ENCODE measurements at places on chromosomes 4 and X.
A peak's percentile ranks its signal among the peaks of the same experiment; 100 is the strongest.

- no peak for DNase-seq
Measured at GRCh38 chr4:79604152-79604551, 196.1 kb upstream of the GK2 start.

DNA sequence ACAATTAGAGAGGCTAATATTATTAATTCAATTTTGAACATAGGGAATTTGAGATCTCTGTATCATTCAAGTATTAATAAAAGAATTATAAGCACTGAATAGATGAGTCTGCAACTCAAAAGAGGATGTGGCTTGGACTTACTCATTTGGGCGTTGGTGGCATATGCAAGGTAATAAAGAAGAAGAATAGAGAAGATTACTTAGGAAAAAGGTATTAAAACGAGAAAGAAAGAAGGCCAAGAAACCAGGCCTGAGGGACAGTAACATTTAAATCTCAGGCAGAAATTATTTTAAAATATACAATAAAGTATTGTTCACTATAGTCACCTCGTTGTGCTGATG lies 383.0 kb upstream of the INTU start:
- no peak for DNase-seq

- no peak for DNase-seq
Measured at GRCh38 chrX:133493366-133493765, 78.1 kb upstream of the GPC4 start.

DNA sequence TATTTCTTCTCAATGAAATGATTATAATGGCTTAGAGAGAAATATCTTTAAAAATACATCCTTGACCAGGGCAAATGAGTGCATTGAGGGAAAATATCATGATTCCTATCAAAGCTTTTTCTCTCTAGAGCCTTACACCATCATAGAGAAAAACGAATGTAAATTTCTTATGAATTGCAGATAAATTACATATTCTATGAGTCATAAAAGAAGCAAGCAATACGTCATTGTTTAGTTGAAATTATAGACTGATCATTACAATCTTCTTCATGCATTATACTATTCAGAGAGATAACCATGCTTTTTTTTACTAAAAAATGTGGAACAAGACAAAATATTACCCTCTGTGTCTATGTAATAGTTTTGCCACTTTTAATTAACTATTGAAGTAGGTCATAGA lies 100.9 kb upstream of the RXFP1 start:
- no peak for DNase-seq

DNA sequence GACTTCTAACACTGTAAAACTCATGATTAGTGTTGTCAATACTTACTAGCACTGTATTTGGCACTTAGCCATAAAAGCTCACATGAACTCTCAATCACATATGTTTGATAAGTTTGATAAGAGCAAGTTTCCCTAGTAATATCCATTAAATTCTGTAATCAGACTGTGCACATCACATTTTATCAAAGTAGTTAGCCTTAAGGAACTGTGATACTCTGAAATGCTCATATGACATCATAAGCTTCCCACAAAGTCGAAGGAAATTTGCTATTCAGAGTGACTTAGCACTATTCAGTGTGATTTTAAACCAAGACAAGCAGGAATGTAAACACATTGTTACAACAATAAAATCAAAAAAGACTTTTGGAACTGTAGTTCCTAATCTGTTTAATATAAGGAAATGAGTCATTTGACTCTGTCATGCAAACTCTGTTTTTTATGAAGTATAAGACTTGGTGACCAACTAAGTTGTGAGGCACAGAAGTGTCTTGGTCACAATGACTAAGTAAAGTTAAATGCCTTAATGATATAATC lies 6.7 kb downstream of the SLC7A11 start:
- DNase-seq: no peak

DNA sequence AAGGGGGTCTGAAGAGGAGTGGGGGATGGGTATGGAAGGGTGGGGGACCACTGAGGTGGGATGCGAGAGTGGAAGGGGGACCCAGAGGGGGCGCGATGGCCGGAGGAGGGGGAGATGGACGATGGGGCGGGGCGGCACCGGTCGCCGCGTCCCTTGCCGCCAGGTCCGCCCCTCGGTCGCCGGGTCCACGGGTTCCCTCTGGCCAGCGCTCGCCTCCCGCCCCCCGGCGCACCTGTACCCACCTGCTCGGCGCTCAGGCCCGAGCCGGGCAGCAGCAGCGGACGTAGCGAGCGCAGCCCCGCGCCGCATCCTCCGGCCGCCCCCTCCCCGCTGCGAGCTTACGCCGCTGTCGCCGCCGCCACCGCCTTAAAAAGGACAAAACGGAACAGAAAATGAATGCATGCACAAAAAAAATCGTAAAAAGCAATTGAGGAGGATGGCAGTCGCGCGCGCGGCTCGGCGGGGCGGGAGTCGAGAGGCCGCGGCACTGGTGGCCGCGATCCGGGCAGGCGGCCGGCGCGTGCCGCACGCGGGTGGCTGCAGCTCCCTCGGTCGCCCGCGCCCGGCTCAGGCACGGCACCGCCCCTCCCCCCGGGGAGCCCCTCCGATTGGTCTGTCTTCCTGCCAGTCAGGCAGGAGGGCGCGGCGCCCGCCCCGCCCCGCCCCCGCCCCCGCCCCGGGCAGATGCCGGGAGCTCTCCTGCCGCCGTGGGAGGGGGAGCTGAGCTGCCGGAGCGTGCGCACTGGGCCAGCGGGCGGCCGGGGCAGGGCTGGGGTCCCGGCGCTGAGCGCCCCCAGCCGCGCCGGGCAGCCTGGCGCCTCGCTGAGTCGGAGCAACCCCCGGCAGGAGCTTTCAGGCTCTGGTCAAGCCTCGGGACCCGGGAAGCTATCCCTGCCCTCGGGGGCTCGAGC lies at the start of gene JAKMIP1:
Gene JAKMIP1 (minus strand): TSS at position 539 of the 911 bp plus-strand sequence. CDS start 87,699 bp downstream, outside the sequence.
- DNase-seq: peak; percentile 74

DNA sequence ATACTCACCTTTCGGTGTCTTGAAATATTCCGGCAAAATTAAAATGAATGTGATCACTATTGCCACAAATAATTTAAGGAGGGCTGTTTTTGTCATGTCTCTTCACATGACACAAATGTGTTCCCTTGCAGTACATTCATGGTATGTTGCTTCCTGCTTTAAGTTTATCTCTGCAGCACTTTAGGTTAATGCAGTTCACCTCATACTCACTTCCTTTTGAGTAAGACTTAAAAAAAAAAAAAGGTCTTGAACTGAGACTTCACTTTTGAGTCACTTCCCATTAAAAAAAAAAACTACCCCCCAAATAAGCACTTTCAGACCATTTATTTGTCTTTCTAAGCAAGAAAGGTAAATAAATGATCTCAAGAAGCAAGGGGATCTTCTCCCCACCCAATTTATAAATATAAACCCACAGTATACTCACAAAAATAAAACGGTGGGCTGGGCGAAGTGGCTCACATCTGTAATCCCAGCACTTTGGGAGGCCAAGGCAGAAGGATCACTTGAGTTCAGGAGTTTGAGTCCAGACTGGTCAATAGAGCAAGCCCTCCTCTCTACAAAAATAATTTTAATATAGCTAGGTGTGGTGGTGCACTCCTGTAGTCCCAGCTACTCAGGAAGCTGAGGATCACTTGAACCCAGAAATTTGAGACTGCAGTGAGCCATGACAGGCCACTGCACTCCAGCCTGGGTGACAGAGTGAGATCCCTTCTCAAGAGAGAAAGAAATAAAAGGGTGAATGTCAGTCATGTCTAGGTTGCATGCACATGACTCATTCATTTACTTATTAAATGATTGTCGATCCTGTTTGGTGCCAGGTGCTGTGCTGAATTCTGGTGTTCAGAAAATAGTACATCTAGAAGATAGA lies at the start of gene TMEM156:
Gene TMEM156 (minus strand): TSS at position 192 of the 868 bp plus-strand sequence. CDS start 96 bp downstream, at position 96.
- no peak for DNase-seq

DNA sequence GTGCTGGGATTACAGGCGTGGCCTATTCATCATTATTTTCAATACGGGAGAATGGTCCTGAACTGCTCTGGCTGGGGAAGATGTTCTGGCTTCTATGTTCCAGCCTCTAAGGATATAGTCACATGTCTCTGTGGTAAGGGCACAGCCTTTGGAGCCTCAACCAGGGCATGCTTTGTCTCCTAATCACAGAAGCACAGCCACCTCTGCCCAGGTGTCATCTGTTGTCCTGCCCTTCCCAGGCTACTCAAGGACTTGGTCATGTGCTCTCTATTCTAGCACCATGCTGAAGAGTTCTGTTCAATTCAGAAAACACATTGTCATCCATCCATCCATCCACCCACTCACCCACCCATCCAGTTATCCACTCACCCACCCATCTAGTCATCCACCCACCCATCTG lies 29.5 kb downstream of the ASMTL start:
- DNase-seq: no peak

DNA sequence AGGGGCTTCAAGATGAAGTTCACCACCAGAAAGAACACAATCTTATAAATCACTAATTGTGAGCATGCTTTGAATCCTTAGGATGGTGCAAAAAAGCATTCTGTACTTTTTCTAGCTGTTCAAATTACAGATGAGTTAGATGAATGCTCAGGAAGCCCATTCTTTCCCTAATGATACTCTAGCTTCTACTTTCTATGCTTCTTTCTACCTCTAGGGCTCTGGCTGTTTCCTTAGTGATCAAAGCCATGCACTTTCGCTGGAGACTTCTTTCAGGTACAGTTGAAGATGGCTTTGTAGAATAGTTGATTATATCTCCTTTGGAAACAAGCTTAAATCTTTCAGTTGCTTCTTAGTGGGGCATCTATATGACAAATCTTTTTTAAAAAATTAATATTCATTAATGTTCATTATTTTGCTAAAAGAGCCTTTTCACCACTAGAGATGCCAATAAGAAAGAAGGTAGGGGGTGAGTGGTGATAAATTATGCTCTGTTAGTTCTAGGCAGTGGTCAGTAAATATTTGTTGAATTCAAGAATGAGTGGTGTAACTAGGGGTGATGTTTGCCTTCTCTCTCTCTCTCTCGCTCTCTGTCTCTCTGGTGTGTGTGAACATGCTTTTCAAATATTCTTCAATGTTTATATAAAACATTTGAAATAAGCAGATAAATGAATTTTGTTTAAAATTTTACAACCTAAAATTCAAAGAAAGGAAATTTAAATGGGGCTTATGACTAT lies 169.4 kb downstream of the GLUD2 start:
- DNase-seq: no peak

GRCh38 chr4:101707596-101707995 lies 82.9 kb upstream of the BANK1 start:
- DNase-seq: no peak

- no peak for DNase-seq
Measured at GRCh38 chrX:38803243-38803587, 2.0 kb downstream of the MID1IP1 start.

DNA sequence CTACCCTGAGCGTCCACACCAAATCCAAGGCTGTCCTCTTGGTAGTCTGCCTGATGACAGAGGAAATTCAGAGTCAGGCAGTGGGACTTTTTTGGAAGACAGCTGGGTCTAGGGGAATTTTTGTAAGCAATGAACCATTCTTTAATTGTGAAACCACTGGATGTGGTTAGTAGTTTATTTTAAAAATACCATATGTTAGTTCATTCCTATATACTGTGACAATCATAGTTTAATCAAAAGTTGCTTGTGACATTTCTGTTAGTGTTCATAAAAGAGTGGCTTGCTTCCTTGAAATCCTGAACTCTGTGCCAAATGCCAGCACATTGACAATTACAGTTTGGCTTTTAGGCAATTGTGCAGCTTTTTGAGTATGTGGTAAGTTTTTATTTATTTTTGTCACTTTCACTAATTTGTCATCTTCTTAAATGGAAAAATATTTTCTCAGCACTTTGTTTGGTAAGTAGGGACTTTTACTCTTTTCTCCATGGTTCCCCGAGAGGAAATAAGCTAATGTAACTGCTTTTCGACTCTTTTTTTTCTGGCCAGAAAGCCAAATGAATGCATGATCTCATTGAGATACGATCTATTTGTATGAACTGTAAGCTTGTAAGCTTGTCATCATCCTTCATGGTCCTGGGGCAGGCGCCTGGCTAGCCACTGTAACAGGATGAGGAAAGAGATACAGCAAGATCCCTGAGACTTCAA lies 72.6 kb upstream of the SLC4A4 start:
- no peak for DNase-seq

GRCh38 chrX:103215425-103215991 lies 600 bp downstream of the BEX4 start:
- DNase-seq: peak; percentile 9

DNA sequence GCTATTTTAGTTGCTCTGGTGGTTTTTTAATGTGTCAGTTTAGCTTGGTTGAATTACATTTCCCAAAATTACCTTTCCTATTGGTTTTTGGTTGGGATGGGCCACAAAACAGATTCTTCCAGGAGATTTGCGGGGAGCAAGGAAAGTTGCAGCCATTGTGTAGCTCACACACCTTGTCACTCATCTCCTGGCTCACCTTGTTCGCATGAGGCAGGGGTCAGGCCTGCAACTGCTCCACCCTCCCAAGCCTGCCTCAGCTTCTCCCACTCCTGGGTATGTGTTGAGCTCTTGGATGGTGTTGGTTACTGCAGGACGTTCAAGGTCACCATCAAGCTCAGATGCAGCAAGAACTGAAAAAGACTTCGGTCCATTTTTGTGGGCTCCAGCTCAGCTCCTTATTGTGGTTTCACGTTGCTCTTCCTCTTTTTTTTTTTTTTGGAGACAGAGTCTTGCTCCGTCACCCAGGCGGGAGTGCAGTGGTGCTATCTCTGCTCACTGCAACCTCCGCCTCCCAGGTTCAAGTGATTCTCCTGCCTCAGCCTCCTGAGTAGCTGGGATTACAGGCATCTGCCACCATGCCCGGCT lies 95.6 kb upstream of the METTL14 start:
- DNase-seq: no peak

GRCh38 chr4:38385093-38386004 lies 278.6 kb upstream of the KLF3 start:
- DNase-seq: no peak

DNA sequence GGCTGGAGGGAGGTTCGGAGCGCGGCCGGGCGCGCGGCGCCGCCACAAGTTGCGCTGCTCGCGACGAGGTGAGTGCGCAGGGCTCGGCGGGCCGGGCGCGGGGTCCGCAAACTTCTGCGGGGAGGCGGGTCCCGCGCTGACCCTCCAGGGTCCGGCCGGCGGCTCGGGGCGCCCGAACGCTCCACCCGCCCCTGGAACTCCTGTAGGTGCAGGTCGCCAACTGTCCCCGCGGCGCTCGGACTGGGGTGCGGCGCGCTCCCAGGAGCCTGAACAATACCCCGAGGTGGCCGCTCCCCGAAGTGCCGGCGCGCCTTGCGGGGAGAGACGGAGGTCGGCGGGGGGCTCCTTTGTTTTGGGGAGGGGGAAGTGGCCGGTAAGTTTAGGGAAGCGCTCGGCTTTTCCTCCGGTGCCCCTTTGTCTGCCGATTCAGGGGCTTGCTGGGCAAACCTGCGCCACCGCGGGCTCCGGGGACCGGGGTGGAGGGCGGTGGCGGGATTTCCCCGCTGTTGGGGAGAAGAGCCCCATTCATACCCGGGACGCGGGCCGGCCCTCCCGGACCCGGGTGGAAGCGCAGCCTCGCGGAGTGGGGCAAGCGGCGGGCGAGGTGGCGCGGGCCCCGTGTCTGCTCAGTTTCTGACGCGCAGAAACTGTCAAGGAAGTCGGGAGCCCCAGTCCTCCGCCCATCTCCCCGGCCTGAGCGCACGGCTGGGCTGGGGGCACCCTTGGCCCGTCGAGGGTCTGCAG lies 694 bp downstream of the TBL1X start:
- peak; percentile 16 for DNase-seq

DNA sequence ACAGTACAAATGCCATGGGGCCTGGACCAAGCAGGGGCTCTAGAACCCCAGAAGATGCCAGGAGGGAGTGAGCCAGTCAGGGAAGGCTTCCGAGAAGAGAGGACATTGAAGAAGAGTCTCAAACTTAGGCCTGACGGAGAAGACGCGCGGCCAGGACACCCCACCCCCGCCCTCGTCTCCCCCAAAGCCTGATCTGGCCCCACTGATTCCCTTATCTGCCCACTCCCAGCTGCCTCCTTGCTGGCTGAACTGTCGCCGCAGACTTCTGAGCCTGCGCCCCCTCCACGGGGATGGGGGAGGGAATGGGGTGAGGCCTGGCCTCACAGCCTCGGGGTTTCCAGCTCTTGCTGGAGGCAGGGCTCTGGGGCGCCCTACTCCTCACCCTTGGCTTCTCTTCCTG lies 3.6 kb upstream of the GATA1 start:
- DNase-seq: no peak

Measured in stimulated activated CD4-positive, alpha-beta T cell treated with anti-CD3 and anti-CD28 coated beads, Interleukin-4, amount 100 ng/mL, for 4 hours (primary cell).